ENCODE measurements at places on chromosomes 16 and 17.

DNA sequence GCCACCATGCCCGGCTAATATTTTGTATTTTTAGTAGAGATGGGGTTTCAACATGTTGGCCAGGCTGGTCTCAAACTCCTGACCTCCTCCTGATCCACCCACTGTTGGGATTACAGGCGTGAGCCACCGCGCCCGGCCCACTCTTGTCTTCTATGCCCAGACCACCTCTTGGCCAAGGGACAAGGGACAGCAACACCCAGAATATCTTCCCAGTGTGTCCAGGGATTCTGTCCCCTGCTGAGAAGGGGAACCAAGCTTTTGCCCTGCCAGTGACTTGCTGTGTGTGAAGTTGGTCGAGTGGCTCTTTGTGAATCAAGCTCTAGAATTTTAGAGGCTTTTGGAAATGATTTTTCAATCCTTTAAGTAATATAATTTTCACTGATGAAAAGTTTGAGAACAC is 1.7 kb upstream of the MPO start:
- DNase-seq, result no peak

GRCh38 chr17:32117399-32117798 is 24.9 kb upstream of the RHOT1 start:
- no peak for DNase-seq

- no peak for DNase-seq
Observed at GRCh38 chr16:440627-441026, 15.2 kb downstream of the RAB11FIP3 start.

- DNase-seq, result no peak
Observed at GRCh38 chr16:8893976-8894690, 12.0 kb downstream of the LITAFD start.

DNA sequence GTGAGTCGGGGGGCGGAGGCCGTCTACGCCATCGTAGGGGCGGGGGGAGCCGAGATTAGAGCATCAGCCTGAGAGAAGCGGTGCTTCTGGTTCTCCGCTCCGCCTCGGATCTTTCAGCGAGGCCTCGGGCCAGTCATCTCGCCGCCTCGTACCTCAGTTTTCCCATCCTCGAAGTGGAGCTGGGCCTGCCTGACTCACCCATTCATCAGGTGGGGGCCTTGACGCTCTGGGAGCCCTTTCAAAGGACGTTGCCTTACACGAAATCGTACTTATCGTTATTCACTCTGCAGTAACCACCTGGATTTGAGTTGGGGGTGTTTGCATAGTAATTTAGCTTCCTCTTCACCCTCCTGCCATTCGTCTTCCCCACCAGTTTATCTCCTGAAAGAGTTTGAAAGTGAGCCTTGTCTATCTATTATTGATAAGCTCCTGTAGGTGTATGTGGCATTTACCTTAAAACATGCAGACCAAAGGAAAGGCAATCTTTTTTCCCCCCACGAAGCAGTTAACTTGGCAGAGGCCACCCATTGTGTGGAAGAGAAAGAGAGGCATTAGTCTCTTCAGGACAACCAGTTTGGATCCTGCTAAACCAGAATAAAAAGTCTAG is 674 bp downstream of the TAF15 start:
- no peak for DNase-seq

DNA sequence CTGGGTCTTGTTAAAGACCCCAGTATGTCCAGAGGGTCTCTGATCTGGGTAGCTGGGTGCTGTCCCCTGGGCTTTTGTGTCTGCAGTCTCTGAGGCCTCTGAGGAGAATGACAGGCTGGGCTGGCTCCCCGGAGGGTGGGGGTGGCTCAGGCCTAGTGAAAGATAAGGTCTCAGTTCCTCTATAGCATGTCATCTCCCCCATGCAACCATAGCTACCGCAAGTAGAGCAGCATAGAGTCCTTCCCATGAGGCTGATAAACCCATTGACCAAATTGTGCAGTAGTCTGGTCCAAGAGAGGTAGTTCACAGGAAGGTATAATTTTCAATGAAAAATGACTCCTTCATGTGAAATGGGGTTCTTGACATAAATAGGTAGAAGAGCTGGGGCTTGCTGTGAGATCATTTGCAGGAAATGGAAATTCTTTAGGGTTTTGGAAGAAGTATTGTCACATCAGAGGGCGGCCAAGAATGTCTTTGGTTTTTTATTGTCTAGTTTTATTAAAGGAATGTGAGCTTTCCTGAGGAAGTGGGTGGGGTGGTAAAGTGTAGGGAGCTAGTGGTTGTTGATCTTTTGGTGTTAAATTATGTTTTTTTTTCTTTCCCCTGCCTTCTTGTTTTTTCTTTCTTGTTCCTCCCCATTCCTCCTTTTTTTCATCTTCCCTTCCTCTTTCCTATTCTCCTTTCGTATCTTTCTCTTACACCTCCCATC is 21.0 kb downstream of the SLC7A6OS start:
- peak; percentile 23 for DNase-seq

DNA sequence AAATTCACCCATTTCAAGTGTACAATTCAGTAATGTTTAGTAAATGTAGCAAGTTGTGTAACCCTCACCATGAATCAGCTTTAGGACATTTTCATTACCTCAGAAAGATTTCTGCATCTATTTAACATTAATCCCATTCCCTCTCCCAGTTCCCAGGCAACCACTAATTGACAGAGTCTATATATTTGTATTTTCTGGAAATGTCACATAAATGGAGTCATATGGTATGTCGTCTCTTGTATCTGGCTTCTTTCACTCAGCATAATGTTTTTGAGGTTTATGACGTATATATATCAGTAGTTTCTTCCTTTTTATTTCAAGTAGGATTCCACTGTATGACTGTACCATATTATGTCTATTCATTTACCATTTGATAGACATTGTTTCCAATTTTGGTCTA is 199.8 kb downstream of the CYB561 start:
- DNase-seq, result no peak

- DNase-seq, result no peak
Observed at GRCh38 chr16:70548936-70549335, 25.3 kb downstream of the SF3B3 start.

- DNase-seq, result no peak
Observed at GRCh38 chr17:16446338-16446983, 31.1 kb downstream of the TRPV2 start.

GRCh38 chr17:49612726-49613125 is 37.1 kb downstream of the NXPH3 start:
- DNase-seq, result no peak

DNA sequence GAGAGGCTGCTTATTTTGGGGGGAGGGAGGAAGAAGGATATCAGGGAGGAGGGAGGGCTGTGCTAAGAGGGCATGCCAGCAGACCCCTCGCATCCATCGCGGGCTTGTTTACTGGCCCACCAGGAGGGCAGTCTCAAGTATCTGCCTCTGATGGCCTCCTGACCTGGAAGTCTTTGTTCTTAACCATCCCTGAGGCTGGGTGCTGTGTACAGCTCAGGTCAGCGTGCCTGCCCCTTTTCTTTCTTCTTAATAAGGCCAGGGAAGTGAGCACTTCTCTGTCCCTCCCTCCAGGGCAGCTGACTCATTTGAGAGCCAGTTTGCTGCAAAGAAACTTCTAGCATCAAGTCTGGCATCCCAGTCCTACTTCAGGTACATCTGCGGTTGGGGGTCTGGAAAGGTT is 157.0 kb downstream of the CCDC182 start:
- DNase-seq, result no peak

GRCh38 chr16:75392906-75393305 is 40.4 kb downstream of the CFDP1 start:
- no peak for DNase-seq

GRCh38 chr16:56977216-56977615 is 12.1 kb upstream of the NLRC5 start:
- DNase-seq, result no peak

DNA sequence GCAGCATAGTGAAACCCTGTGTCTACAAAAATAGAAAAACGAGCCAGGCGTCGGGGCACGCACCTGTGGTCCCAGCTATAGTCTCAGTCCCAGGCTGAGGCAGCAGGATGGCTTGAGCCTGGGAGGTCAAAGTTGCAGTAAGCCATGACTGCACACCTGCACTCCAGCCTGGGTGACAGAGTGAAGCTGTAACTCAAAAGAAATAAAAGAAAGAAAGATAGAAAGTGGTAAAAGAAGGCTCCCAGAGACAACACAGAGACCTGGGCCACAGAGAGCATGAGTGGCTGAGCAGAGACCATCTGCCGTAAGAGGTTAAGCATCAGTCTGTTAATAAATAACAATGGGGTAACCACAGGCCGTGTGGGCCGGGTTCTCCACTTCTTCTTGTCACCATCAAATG is 15.3 kb upstream of the HEXD start:
- no peak for DNase-seq

GRCh38 chr17:44221084-44221861 is 1.8 kb upstream of the UBTF start:
- DNase-seq, result no peak
